NCI-H2029 treated with DMSO at 0.1 percent for 48 hours (cell line): ENCODE measurements at places on chromosomes 2 and 18.

DNA sequence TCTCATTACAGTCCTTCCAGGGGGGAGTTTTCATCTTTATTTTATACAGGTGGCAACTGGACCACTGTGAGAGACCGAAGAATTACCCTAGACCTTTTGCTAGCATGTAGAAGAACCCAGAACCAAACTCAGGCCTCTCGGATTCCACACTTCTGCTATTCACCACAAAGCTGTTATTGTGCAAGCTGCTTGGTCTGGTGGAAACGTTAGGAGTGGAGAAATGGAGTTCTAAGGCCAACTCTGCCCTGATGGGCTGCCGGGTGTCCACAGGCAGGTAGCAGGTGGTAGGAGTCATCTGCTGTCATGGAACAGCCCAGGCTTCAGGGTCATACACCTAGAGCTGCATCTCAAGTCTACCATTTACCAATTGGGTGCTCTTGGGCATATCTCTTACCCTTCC lies 218.8 kb downstream of the BCL11A start:
- no peak for DNase-seq

DNA sequence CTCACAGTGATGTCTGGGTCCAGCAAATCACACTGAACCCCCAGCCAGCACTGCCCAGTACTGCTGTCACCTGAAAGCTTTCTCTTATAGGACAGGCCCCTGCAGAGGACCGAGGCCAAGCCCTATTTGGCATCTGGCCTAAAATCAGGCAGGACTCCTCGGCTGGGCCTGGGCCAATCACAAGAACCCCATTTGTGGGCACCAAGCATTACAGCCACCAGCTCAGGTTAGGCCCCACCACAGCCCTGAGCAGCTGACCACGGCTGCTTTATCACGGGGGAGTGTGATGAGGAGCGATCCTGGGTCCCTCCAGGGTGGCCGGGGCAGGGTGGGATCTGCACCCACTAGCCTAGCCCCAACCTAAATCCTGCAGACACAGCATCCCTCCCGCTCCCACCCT lies 8.2 kb downstream of the BIN1 start:
- no peak for DNase-seq

DNA sequence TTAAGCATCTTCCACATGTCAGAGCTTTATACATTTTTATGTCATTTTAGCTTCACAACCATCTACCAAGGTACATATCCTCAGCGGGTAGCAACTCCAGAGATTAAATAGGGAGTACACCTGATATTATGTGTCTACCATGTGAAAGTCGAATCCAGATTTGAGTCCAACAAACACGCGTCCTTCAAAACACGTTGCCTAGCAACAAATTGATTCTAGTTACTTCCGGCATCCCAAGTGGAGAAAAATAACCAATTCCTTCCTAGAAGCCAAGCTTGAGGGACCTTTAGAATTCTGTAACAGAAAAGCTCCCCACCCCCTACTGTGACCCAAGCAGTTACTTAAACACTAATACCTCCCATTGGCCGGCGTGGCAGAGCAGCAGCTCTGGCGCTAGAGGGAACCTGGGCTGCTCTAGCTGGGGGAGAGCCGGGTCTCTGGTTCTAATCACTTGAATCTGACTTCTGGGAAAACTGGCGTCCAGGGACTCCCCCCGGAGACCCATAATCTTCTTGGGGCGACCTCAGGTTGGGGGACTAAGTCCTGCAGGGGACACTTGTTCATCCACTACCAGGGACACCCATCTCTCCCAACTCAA lies at the start of gene ERICH2:
TSS of gene ERICH2 (plus strand) at position 371 of the 598 bp plus-strand sequence. CDS start 304 bp downstream, outside the sequence.
- peak; percentile 72 for DNase-seq

GRCh38 chr2:121356058-121356640 lies 71.1 kb upstream of the TFCP2L1 start:
- peak; percentile 82 for DNase-seq
